Activated CD8-positive, alpha-beta T cell treated with anti-CD3 and anti-CD28 coated beads for 36 hours (primary cell): ENCODE measurements at places on chromosomes 16 and 17.
A peak's percentile ranks its signal among the peaks of the same experiment; 100 is the strongest.

DNA sequence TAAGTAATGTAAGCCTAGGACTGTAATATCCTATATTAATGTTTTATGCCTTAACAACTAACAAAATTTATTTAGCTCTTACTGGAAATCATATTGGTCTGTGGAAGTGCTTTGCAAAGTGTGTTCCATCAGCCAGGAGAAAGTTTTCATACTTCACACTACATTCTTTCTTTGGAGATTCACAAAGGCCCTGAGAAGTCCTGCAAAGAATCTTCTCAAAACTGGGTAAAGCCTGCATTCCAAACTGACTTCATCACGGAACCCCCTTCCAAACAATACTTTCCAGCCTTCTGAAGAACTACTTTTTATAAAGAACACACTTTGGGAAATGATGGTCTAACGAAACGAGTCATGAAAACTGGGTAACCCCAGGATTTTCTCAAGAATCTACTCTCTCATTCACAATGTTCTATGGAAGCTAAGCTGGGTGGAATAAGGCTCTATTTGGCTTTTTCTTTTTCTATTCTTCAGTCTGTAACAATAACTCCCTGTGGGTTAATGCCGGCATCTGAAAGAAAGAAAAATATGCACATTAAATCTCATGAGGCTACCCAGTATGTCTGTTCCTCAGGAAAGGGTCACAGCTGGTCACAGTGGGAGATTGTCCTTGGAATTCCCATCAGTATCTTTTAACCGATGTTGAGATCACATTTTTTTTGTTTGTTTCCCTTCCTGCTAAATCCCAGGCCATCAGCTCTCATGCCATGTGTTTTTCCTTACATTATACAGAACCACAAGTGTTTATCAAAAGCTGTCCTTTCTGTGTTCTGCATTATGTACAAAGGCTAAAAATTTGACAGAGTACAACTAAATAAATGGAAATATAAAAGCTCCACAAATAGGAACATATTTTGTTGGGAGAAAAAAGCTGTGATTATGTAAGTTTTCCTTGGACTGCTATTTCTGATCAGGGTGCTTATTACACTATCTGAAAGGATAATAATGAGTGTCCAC lies 12.8 kb upstream of the AKAP1 start:
- no peak for DNase-seq

- DNase-seq: no peak
Measured at GRCh38 chr16:86951831-86952598, 365.2 kb downstream of the C16orf95 start.

GRCh38 chr17:10349403-10349802 lies 23.4 kb downstream of the MYH13 start:
- DNase-seq: peak; percentile 27

GRCh38 chr17:7466639-7467341 lies 12.6 kb downstream of the ZBTB4 start:
- DNase-seq: no peak

GRCh38 chr17:45006927-45007461 lies 38.9 kb upstream of the C1QL1 start:
- no peak for DNase-seq
